Left cardiac atrium (tissue), 4 donors: ENCODE measurements at places on chromosomes 5 and 9. TPM values are rescaled to one million over a fixed set of nuclear protein-coding genes. Genes with fewer than 3 reads are reported as not detected.

Gene ARAP3
- 18.7 TPM for total RNA-seq

Gene MSX2
- total RNA-seq: 1.8 TPM

Gene ZNF622
- 30.3 TPM for total RNA-seq

Gene EFNA5
- total RNA-seq: 29.2 TPM

Gene CBY3
- not detected for total RNA-seq

Gene OLFM1
- 13.9 TPM for total RNA-seq

Gene LCP2
- 10.6 TPM for total RNA-seq

Gene CCDC152
- total RNA-seq: 2.3 TPM
